Adrenal gland (tissue), 19 donors: ENCODE measurements at places on chromosomes 2 and 18. TPM values are rescaled to one million over a fixed set of nuclear protein-coding genes. Genes with fewer than 3 reads are reported as not detected.

GRCh38 chr18:36328916-36329315 is 31.4 kb downstream of the FHOD3 start:
- DNase-seq = no peak

GRCh38 chr2:126378176-126378575 is 277.8 kb upstream of the GYPC start:
- DNase-seq = no peak

The AOX1 gene
- 922 TPM for total RNA-seq

GRCh38 chr2:71849111-71849510 is 298.6 kb downstream of the CYP26B1 start:
- DNase-seq = no peak

The SPP2 gene
- total RNA-seq = not detected

The LYPD6B gene
- total RNA-seq = 0.54 TPM

DNA sequence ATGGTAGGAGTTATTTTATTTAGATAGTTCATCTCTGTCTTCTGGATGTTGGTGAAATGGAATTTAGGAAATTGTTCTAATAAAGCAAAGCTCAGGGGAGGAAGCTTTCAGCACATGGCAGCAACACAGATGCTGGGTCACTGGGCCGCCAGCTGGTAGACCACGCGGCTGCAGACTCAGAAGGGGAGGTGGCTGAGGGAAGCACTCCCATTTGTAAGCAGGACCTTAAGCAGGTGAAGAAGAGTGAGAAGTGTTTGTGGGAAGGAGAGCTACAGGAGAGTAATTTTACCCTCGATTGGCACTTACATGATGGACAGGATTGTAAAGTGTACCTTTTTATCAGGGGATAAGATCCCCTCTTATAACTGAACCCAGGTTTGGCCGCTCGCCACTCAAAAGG is 24.4 kb downstream of the NMS start:
- DNase-seq = no peak

The NR4A2 gene
- total RNA-seq = 76.6 TPM

GRCh38 chr2:25043241-25043867 is 1.5 kb downstream of the EFR3B start:
- DNase-seq = no peak

The PIEZO2 gene
- 1.9 TPM for total RNA-seq

The DUSP19 gene
- total RNA-seq = 5.8 TPM

DNA sequence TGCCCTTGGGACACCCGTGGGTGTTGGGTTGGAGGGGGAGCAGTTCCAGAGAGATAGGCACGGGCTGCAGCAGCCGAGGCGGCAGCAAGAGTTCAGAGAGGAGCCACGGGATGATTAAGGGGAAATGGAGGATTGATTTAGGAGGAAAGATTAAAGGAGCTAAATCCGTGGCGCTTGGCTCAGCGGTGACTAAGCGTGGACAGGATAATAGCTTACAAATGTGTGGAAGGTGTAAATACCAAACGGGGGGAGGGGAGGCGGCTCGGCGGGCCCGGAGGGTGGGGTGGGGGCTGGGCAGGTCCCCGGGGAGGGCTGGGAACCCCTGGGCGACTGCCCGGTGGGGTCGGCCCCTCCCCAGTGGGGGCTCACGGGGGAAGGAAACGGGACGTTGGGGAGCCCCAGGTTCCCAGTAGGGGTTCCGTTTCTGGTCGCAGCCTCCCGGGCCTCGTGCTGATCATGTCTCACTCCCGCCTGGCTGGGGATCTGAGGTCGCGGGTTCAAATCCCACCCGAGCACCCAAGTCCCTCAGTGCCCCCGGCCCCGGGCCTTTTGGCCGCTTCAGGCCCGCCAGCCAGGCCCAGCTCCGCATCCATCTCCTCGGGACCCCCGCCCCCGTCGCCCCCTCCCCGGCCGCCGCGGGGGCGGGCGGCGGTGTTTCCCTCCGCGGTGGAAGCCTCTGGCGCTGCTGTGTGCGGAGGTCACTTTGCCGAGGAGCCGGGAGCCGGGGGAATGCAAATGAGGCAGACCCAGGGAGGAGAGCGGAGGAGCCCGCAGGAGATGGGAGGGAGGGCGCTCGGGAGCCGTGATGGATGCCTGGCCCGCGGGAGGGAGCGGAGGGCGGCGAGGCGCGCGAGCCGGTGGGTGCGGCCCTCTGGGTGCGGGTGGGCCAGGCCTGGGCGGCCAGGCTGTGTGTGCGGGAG is 8.1 kb downstream of the ASIC4 start:
- no peak for DNase-seq

- DNase-seq = no peak
Measured at GRCh38 chr2:45913539-45913938, 262.1 kb downstream of the PRKCE start.

The SPDYA gene
- total RNA-seq = 0.30 TPM

DNA sequence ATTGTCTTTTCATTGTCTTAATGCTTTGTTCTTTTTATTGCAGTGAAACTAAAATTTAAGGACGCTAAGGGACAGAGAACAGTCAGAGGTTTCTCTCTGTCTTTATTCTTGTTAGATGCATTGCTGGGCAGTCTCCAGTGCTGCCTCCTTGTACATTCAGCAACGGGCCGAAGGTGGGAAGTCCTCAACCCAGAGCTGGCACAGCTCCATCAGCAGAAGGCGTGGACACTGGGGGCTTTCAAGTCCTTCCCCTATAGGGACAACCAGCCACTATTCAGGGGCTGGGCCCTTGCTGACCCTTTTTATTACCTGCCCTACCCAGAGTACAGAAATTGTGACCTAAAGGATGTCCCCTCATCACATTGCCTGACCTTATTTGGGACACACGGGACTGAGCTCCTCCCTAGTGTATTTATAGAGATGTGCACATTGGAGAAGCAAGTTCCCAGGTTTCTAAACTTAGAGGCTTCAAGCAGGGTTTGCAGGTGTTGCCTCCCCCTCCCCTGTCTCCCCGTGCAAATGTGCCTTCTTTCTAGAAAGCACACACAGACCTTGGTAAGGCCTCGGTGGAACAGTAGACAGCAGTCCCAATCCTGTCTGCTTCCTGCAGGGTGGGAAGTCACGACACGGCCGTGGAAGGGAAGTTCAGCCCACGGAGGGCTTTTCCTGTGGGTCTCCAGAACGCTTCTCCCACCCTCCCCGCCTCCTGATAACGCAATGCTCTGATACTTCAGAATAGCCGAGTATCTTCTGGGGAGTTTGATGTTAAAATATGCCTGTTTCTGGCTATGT is 68.2 kb downstream of the ZCCHC2 start:
- DNase-seq = no peak

GRCh38 chr2:216057688-216058193 is 23.9 kb downstream of the PECR start:
- no peak for DNase-seq

DNA sequence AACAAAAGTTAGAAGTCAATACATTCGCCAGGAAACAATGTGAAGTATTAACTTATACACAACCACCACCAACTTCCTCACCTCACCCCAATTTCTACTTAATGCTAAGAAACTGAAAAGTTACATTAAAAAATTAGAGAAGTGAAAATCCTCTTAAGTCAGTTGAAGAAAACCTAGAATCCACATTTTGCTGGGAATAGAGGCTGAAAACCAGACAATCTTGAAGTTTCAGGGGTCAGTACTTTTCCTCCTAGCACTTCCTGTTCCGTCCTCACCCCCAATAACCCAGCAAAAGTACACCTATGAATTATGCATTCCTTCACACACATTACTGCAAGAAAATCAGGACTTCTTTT is 6.3 kb downstream of the YES1 start:
- DNase-seq = no peak

GRCh38 chr2:164014791-164015190 is 279.0 kb upstream of the FIGN start:
- no peak for DNase-seq

DNA sequence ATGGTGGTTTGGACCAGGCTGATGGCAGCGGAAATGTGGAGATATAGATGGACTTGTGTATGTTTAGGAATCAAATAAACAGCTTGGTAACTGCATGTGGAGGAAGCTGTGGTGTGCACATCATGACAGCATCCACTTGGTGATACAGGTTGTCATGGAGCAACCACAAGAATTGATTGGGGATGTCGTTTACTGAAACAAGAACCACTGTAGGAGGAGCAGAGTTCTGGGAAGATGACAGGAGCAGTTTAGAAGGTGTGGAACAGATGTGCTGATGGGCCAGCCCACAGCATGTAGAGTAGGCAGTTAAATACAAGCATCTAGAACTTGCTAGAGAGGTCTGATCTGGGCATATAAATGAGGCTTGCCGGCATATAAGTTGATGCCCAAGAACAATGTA is 152.4 kb upstream of the SERPINE2 start:
- no peak for DNase-seq

The REG3G gene
- 18.1 TPM for total RNA-seq

GRCh38 chr2:79394485-79394859 is 118.4 kb upstream of the CTNNA2 start:
- DNase-seq = no peak

DNA sequence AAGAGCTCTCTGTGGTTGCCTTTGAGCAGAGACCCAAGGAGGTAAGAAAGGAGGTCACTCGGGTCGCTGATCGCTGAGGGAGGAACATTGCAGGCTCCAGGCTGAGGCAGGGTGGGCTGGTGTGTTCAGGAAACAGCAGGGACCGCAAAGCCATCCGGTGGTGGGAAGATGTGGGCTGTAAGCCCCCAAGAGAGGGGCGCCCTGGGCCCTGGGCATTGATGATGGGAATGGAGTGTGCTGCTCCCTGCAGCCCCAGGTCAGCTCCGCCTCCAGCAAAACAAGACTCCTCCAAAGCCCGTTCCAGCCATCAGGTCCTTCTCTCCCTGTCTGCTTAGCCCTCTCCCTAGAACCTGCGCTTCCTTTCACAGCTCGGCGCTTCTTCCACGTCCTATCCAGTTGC is 229.7 kb downstream of the KLHL29 start:
- DNase-seq = no peak

DNA sequence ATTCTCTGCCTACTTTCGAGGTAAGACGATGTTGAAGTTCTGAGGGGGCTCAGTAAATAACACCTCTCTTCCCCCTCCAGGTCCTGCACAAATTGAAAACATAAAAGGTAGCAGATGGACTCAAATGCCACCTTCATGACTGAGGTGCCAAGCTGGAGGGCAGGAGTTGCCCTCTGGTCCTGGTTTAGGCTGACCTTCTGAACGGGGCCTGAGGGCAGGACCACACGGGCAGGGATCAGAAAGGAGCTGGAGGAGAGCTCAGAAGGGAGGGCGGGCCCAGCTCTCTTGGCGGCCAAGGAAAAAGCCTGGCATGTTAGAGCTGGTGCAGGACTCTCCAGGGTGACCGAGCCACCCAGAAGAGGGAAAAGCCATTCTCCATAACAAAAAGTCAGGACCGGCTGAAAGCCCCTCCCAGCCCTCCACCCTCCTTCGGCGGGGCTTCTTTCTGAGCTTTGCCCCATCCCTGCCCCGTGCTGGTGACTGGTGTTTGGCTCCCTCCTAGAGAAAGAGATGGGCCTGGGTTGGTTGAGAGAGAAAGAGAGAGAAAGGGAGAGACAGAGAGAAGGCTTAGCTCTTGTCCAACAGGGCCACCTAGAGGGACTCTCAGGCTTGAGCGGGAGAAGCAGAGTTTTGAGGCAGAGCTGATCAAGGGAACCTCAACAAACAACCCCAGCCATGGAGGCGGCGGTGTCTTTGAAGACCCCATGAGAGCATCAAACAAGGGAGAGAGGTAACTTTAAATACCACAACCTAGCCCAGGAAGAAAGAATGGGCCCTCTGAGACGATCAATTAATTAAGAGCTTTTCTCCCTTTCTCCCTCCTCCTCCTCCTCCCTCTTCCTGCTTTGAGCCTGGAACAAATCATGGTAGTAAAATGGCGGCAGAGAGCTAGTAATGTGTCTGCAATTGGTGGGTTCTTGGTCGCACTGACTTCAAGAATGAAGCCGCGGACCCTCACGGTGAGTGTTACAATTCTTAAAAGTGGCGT is 50.8 kb downstream of the WIPF1 start:
- peak; percentile 40 for DNase-seq

DNA sequence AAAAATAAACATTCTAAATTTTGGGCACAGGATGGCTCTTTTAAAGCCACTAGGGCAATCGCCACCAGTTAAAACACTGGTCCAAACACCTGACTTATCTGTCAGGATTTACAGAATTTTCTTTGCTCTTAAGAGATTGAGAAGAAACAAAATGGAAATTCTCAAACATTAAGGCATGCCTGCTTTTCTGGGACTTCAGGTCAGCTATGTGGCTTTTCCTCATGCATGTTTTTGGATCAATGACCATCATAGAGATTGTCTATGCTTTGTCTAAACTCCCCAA is 112.7 kb downstream of the SMAD2 start:
- no peak for DNase-seq

- no peak for DNase-seq
Measured at GRCh38 chr2:26861610-26862224, 13.8 kb downstream of the DPYSL5 start.

The UCN gene
- 4.0 TPM for total RNA-seq

GRCh38 chr2:104975851-104976250 is 62.0 kb upstream of the MRPS9 start:
- no peak for DNase-seq
